Activated CD4-positive, CD25-positive, alpha-beta regulatory T cell treated with anti-CD3 and anti-CD28 coated beads, Interleukin-2, amount 50 U/mL, for 72 hours (primary cell): ENCODE measurements at places on chromosomes 4 and X.

- DNase-seq: no peak
Measured at GRCh38 chr4:94507708-94508107, 56.0 kb downstream of the PDLIM5 start.

- no peak for DNase-seq
Measured at GRCh38 chrX:151754047-151754429, 19.5 kb downstream of the CNGA2 start.

- DNase-seq: no peak
Measured at GRCh38 chr4:76035141-76035540, 729 bp downstream of the CXCL11 start.

DNA sequence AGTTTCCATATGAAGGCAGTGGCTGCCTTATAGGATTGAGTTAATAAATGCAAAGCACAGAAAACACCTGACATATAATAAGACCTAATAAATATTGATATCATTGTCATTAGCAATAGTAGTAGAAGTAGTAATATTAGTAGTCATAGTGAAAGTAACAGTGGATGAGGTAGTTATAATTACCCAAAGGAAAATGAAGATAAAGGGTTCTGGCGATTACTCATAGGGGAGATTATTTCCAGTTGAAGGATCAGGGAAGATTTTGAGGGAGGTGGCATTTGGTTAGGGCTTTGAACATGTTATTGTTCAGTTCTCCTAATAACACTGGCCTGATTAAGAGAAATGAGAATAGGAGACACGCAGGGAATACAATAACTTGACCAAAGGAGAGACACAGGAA, 131.9 kb upstream of the GPRIN3 start:
- DNase-seq: no peak

- DNase-seq: no peak
Measured at GRCh38 chrX:118432799-118433198, 62.8 kb upstream of the DOCK11 start.

GRCh38 chr4:180587379-180587778, 1655.8 kb upstream of the TENM3 start:
- no peak for DNase-seq

GRCh38 chr4:146333187-146333894, 119.0 kb downstream of the REELD1 start:
- DNase-seq: no peak
